ENCODE measurements at places on chromosomes 12 and 14. TPM values are rescaled to one million over a fixed set of nuclear protein-coding genes. Genes with fewer than 3 reads are reported as not detected.
A peak's percentile ranks its signal among the peaks of the same experiment; 100 is the strongest.

The CLBA1 gene
- 5.6 TPM for total RNA-seq

The PABPN1 gene
- 79.0 TPM for total RNA-seq

The SLC6A15 gene
- 0.24 TPM for total RNA-seq

- DNase-seq: no peak
Measured at GRCh38 chr12:68450947-68451260, 118.7 kb upstream of the MDM1 start.

DNA sequence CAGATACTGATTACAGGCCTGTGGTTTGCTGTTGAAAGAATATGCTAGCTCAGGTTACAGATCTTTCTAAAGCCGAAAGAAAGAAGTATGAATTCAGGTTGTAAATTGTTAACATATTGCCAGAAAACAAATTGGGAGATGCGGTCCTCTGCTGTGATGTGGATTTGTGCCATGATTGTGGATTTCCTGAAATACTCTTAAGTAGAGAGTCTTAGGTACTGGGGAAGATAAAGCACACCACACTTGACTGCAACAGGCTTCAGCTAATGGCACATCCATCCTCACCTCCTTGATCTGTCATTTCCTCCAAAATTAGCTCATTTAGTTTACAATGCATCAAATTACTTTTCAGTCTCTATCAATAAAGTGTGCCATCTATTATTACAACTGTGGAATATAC lies 279.2 kb downstream of the SYT1 start:
- DNase-seq: no peak

The ASPG gene
- total RNA-seq: 1.3 TPM

- DNase-seq: no peak
Measured at GRCh38 chr12:71162832-71163763, 5.3 kb upstream of the TSPAN8 start.

- DNase-seq: no peak
Measured at GRCh38 chr12:98901189-98901588, 256.1 kb downstream of the APAF1 start.

The MIP gene
- total RNA-seq: not detected

GRCh38 chr14:104306450-104307040 lies 168.2 kb downstream of the KIF26A start:
- DNase-seq: peak; percentile 64

DNA sequence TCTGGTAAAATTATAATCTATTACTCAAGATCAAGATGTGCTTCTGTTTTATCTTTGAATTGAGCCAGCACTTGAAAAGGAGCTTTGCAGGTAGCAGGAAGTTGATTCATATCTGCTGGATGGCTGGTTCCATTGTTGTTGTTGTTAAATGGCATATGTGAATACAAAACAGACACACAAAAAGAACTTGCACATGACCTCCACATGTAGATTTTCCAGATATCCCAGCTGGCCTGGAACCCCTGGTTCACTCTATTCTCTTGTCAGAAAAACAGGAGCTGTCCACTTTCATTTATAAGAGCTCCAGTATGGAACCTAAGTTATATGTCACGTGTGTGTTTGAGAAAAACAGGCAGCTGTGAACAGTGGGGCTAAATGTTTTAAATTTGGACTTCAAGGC lies 273.9 kb downstream of the TMEM132D start:
- no peak for DNase-seq

DNA sequence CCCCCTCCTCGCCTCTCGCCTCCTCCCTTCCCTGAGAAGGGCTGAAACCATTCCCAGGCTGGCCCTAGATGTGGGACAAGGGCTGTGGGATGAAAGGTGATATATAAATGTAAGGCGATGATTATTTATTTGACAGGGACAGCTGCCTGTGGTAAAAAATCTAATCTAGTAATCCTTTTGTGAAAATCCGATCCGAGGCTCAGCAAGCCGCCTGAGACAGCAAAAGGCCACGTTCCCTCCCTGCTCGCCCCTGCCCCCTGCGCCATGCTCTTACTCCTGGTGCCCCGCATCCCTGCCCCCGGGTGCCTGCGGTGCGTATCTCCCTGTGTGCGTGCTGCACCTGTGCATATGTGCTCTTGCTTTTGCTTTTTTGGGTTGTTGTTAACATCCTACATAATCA lies 65.2 kb downstream of the TSPAN9 start:
- DNase-seq: peak; percentile 30

The IL26 gene
- total RNA-seq: not detected

DNA sequence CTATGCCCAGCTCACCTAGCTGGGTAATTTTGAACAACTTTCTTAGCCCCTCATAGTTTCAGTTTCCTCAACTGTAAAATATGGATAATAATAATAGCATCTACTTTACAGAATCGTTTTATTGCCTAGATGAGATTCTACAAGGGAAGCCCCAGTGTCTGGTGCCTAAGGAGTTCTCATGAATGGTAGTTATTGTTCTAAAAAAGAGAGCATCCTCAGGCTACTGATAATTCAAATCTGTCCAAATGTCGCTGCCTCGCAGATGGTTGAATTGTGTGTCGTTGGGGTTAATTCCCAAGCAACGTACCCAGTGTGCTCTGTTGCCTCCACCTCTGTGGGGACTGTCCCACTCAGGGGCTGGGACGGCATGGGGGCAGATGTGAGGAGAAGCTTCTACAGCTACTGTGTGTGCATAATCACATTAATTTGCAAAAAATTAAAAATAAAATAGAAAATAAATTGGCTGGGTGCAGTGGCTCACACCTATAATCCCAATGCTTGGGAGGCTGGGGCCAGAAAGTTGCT lies 71.6 kb upstream of the CEP83 start:
- no peak for DNase-seq

- no peak for DNase-seq
Measured at GRCh38 chr14:95524706-95525512, 8.5 kb upstream of the SYNE3 start.

DNA sequence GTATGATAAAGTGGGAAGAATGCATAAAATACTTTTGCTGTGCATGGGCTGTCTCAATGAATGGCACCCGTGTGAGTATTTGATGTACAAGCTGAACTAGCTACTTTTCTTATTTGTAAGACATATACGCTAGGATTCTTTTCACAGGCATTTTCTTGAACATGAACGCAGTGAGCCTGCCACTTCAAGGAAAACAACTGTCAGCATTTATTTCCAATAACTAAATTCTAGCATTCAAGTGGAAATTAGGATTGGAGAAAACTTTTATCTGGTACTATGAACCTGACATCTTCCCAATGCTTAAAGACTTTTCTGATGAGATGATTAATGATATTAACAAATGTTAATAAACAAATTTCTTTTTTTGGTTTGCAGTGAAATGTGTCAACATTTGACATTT lies 45.7 kb downstream of the UTP20 start:
- DNase-seq: no peak

DNA sequence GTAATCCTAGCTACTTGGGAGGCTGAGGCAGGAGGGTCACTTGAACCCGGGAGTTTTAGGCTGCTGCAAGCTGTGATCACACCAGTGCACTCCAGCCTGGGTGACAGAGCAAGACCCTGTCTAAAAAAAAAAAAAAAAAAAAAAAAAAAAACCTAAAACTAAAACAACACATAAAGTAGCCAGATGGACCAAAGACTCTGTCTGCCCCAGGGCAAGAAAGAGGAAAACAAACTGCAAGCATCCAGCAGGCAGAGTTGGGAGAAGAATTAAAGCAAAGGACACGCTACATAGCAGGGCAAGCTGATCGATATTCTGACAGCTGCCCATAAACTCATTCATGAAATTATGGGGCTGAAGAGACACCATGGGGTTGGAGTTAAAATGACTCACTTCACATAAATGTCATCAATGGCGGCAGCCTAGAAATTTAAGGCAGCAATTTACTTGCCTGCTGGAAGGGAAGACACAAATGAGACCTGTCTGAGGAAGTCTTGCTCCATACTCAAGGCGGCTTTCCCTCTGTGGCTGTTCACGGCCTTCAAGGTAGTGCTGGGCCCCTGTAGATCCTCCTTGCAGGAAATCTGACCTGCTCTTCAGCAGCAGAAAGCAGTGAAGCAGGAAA lies 259.1 kb upstream of the FKBP4 start:
- DNase-seq: no peak

GRCh38 chr12:68240079-68240478 lies 13.3 kb downstream of the IL22 start:
- DNase-seq: no peak

The HOXC6 gene
- total RNA-seq: 23.5 TPM

Measured in posterior vena cava (tissue), 2 donors.